ENCODE measurements at places on chromosomes 4 and X.

DNA sequence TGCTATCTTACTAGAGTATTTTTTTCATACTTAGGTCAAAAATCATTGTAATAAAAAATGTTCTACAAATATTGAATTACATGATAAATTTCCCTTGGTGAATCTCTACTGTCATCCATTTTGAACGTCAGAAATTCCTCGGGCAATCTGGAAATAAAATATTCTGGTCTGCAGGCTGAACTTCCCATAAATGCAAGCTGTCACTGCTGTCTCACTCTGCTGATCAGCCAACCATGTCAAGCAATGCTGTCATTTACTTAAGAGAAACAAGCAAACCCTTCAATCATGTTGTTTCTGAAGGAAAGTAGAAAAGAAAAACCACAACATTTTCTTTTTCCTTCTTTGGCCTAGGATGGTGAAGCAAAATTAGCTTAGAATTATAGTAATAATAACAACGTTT is 514.2 kb upstream of the GALNT7 start:
- DNase-seq: peak; percentile 81

GRCh38 chr4:182255441-182256190 is 12.4 kb downstream of the TENM3 start:
- no peak for DNase-seq

DNA sequence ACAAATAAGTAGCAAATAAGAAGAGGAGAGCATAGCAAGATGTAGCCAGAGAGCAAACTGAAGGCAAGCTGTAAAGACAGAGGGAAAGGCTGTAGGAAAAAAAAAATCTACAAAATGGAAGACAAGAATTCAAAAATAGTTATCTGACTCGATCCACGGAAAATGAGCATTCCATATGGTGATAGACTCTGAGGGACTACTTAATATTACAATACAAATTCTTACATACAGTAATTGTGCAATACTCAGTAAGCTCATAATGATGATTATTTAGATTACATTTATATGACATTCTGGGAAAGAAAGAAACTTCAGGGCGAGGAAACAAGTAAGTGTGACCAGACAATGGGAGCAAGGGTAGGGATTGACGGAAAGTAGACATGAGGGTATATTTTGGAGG is 102.6 kb downstream of the UNC5C start:
- DNase-seq: no peak

GRCh38 chr4:177256950-177257349 is 52.7 kb upstream of the NEIL3 start:
- DNase-seq: no peak

GRCh38 chr4:146486565-146486964 is 35.2 kb downstream of the SLC10A7 start:
- no peak for DNase-seq

DNA sequence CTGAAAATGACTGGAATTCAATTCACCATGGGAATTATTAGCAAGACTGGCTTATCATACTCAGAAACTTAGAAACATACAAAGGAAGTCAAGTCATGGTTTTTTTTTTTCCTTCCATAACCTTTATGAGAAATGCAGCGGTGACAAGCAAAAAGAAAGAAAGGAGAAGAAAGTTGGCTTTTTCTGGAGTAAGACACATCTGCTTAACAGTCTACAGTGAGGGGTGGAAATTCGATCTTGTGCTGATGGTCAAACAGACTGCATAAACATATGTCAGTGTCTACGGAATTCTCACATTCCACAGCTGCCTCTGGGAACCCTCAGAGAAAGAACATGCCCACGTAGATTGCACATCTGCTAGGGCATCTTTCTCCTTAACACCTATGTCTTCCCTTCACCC is 54.6 kb downstream of the PROM1 start:
- peak; percentile 54 for DNase-seq

DNA sequence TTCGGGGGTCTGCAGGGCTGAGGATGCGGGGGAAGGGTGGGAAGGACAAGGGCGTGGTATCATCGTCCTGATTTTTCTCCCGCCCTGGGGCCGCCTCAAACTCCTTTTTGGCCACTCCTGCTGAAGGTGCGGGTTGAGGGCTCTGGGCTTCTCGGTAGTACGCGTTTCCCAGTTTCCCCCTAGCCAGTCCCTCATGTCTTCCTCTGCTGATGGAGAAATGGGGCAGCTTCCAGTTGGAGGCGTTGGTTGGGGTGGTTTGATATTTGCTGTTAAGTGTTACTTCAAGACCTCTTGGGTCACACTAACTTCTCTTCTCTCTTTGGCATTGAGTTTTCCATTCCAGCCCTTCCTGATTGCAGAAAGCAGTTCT is 482 bp downstream of the GSTCD start:
- no peak for DNase-seq

DNA sequence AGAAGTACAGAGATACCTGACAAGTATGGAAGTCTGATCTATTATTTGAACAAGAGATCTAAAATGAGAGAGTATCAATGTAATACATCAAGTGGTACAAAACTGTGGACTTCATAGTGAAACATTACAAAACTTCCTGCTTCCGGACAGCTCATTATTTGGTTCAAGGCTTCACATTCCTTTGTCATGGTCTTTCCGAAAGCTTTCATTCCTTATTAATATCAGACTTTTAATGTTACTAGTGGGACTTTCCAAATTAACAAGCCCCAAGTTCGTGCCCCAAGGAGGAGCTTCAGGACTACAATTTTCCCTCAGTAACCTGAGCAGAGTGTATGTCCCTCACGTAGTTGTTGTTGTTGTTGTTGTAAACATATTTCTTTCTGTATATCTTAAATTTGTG is 1.2 kb downstream of the CHIC2 start:
- no peak for DNase-seq

- no peak for DNase-seq
These were observed 28.4 kb downstream of the RP2 start for GRCh38 chrX:46865281-46865680.

DNA sequence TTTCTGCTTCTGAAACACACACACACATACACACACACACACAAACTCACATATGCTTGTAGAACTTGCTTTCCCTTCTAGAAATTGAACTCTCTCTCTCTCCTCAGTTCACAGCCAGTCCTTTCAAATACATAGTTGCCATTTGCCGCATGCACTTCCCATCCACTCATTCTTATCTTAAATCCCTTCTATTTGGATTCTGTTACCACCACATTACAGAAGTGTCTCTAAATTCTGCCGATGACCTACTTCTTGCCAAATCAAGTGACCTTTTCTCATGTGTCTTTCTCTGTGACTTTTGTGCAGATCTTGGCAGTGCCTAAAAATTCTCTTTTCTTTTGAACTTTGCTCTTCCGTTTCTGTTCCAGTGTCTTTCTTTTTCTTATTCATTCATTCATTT is 7.5 kb upstream of the MYOZ2 start:
- DNase-seq: no peak

- DNase-seq: no peak
These were observed 25.3 kb downstream of the FHIP1A start for GRCh38 chr4:151434183-151434860.

Measured in NCI-H2171 treated with DMSO at 0.1 percent for 48 hours (cell line).